Activated naive CD4-positive, alpha-beta T cell treated with anti-CD3 and anti-CD28 coated beads for 36 hours (primary cell): ENCODE measurements at places on chromosomes 7 and 10.

DNA sequence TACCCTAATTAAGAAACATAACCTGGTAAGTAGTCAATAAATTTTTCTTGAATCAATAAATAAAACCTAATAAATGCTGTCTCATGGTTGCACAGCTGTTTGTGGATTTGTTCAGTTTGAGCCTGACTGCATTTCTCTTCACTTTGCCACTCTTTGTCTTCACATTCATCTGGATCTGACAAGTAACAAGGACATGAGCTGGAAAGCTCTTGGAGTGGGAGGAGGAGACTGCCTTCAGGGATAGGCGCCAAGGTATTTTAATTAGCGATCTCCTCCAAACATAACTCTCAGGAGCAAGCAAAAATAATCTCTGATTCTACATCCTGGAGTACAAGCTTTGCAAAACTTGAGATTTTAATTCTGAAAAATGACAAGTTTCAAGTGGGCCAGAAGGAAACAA lies 251.0 kb downstream of the BMPER start:
- DNase-seq = no peak

GRCh38 chr7:124457841-124458240 lies 307.8 kb downstream of the GPR37 start:
- no peak for DNase-seq

- no peak for DNase-seq
These were observed 2.6 kb downstream of the BZW2 start for GRCh38 chr7:16648551-16648950.

DNA sequence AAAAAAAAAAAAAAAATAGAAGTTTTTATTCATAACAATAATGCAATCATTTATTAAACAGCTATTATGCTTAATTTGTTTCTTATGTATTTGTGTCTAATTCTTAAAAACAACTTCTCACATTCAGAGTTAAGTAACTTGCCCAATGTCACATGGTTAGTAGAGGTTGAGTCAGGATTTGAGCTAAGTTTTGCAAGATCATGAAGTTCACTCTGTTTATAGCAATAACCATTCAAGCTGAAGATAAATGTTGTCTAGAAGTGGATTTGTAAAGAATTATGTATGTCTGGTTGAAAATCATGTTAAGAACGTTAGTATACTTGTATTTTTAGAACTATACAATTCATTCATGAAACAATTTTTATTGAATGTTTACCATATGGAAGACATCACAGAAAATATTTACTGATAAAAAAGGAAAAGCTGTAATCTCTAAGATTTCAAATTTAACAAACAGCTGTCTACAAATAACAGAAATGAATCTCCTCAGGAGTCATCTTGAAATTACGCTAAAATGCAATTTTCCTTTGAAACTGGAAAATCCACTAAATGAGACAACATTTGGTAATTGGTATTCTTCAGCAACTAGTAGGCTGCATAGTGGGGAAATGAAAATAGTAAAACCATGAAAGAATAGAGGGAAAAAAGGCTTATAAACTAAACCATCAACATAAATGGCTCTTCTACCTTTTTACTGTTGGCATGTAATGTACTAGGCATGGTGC lies 70.5 kb upstream of the AHR start:
- DNase-seq = no peak

- DNase-seq = no peak
These were observed 229.5 kb upstream of the RHOBTB1 start for GRCh38 chr10:61173450-61173849.

DNA sequence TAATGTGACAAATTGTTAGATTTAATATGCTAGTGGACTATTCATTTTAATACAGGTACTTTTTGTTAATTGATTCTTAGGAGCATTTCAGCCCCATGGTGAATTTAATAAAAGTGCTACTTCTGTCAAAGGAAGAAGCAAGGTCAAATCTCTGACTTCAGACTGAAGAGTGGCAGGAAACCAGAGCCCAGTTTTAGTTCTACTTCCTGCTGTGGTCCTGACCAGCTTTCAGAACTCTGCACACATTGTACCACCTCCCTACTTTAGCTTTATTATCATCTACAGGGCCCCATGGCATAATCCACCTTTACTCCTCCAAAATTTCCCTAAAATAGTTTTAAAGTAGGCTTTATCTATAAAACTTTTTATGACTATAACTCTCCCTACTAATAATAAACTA lies 33.7 kb downstream of the CTTNBP2 start:
- DNase-seq = no peak

DNA sequence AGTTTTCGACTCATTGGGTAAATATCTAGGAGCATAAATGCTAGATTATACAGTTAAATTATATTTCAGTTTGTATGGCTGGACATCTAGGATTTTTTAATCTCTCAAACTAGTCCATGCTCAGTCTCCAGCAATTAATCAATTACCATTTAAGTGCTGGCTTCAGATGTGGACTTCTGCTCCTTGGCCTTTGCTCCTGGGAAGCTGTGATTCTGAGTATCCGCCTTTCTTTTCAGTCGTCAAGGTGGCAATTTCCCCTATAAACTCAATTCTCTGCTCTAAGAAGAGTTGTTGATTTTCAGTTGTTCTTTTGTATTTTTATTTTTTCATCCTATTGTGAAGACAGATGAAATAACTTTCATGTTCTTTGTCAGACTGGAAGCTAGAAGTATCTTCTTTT lies 23.7 kb downstream of the TFPI2 start:
- DNase-seq = no peak

DNA sequence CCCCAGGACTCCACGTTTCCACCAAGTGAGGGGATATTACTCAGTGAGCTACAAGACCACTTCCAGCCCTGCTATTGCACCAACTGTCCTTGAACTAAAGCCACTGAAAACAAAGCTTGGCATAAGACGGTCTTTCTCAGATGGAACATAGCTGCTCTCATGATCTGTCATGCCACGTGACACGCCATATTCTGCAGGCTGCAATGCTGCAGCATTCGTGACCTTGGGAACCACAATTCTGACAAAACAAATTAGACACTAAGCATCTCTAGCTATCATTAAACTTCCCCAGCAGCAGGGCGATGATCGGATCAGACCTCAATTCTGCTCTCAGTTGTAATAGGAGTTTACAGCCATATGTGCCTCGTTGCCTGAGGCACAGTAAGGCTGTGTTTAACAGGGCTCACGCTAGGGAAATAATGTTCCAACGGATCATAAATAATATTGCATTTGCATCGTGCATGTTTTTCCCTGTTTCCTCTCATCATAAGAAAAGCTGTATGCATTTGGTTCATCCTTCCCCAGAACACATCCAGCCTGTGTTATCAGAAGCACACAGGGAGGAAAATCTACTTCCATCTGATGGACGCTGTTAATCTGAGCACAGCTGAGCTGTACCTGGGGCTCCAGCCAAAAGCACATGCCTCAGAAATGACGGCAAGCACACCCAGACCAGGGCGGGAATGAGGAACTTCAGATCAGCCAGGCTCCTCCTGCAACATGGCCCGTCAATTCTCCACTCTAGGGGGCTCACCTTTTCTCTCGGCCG lies 38.6 kb upstream of the CNPY1 start:
- no peak for DNase-seq

- no peak for DNase-seq
These were observed 116.8 kb downstream of the IQUB start for GRCh38 chr7:123417580-123417979.

- no peak for DNase-seq
These were observed 88.3 kb upstream of the AGK start for GRCh38 chr7:141462958-141463357.

- DNase-seq = no peak
These were observed 3.1 kb downstream of the PARD3 start for GRCh38 chr10:34811968-34812514.

- DNase-seq = no peak
These were observed 853 bp downstream of the NKX6-2 start for GRCh38 chr10:132784866-132785722.

DNA sequence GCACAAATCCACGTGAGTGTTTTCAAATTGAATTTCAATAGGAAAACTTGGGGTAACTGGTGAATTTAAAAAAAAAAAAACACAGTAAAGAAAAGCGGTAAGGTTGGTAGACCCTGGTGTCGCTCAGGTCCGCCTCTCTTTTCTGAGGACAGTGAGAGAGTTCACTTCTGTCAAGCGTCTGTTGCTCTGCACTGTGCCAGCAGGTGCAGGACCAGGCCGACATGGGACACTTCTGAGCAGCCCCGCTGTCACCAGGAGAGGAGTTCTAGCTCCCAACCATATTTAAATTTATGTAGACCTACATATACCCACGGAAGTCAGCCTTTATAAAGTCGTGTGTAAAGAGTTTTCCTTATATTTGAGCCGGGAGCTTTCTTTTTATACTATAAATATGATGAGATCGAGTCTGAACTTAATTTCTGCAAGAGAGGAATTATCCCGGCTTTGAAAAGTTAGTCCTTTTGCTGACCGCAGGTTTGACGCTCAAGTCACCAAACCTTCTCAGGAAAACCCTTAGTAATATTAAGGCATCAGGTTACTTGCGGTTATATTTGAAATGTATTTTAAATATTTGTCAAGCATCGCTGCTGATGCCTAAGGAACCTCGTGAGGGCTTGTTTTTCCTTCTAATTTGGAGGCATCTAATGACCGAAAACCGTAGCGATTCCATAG lies 531 bp downstream of the IKZF1 start:
- DNase-seq = peak; percentile 63

GRCh38 chr10:70258216-70258615 lies 25.0 kb upstream of the PPA1 start:
- no peak for DNase-seq

DNA sequence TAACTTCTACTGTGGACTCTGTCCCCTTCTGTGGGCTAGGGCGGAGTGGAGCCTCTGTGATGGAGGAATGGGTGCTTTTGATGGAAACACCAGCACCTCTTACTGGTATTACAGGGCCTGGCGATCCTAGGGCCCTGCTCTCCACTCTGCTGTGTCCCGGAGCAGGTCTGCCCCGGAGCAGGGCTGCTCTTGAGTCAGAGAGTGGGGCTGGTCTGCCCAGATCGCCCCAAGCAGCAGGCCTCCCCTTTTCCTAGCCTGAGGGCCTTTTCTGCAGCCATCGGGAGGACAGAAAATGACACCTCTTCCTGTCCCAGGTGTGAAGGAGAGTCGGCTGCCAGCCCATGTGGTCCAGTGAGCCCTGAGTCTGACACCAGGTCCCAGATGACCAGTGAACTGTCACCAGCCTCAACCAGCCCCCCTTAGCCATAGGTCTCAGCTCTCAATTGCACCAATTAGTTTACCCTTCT lies 1.4 kb downstream of the ZNF282 start:
- peak; percentile 13 for DNase-seq

GRCh38 chr10:15632456-15633091 lies 87.1 kb downstream of the ITGA8 start:
- no peak for DNase-seq

GRCh38 chr7:18292584-18292983 lies 203.0 kb upstream of the HDAC9 start:
- DNase-seq = no peak

GRCh38 chr10:34186745-34187144 lies 628.4 kb downstream of the PARD3 start:
- DNase-seq = no peak

GRCh38 chr10:299969-300368 lies 164.7 kb downstream of the ZMYND11 start:
- no peak for DNase-seq

GRCh38 chr10:47396311-47396717 lies 12.2 kb upstream of the ZNF488 start:
- DNase-seq = no peak

GRCh38 chr7:122304996-122305421 lies 459 bp upstream of the FEZF1 start:
- no peak for DNase-seq

- no peak for DNase-seq
These were observed 53.7 kb upstream of the SEMA3A start for GRCh38 chr7:84248267-84248666.

DNA sequence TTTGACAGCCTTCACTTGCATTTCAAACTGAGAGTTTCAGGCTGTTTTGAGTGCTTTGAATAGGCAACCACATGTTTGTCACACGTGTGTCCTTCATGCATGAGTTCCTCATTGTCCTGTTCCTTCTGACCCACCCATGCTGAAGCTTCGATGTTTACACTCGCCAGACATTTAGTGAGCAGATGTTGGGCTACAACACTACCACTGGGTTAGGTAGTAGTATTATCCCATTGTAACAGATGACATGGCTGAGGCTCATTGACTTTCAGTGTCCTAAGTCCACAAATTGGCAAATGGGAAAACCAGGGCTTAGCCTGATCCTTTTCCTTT lies 456.1 kb downstream of the PHTF2 start:
- no peak for DNase-seq

DNA sequence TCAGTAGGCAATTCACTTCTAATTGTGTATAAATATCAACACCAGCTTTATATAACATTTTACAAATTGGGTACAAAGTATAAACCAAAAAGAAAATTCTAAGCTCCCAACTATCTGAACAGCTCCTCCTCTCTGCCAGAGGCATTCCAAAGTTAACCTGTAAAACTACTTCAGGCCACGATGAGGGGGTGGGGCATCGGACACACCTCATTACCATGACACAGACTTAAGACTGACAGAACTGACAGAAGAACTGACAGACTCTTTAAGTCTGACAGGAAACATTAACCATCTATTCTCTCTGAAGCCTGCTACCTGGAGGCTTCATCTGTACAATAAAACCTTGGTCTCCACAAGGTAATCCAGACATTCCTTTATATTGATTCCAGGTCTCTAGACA lies 12.3 kb downstream of the ESYT2 start:
- DNase-seq = peak; percentile 58

GRCh38 chr7:150450491-150451001 lies at the start of gene GIMAP8:
TSS of gene GIMAP8 (plus strand) at chr7:150450630. CDS start at chr7:150466699, 16,069 bp downstream.
- DNase-seq = peak; percentile 65

- DNase-seq = no peak
These were observed 25.6 kb downstream of the TMEM196 start for GRCh38 chr7:19747740-19748339.

DNA sequence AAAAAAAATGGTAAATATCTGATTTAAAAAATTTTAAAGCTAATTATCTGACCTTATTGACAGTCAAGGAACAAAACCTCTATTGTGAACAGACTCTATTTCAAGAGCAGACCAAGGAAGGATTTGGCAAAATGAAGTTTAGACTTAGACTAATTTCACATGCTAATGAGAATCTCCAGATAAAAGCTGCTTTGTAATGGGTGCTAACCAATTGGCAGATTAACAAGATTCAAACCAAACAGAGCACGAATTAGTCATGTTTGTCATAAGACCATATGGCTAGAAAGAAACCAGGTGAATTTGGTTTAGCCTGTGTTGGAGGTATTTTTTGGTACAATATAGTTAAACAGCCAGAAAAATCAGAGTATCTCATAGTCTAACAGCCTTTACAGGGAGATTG lies 429.1 kb upstream of the NFE2L3 start:
- no peak for DNase-seq

- DNase-seq = no peak
These were observed 181.3 kb downstream of the IMMP2L start for GRCh38 chr7:111380945-111381344.

DNA sequence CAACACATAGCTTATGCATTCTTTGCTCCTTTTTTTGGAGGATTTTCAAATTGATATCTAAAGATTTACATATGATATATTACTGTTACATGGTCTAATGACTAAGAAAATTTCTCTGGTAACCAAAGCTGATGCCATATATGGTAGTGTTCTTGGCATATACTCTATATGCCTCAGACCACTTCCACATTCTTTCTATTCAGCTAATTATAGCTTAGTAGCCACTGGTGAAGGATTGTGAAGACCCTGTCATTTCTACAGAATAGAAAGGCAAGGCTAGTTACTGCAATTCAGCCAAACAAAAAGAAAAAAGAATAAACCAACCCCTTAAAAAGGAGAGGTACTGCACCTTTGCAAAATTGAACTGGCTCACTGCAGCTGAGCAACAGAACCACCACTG lies 3.7 kb downstream of the PURB start:
- DNase-seq = no peak

- DNase-seq = no peak
These were observed 164.0 kb upstream of the NPS start for GRCh38 chr10:127385066-127385465.

- DNase-seq = no peak
These were observed 22.4 kb downstream of the RHOBTB1 start for GRCh38 chr10:60921633-60922032.
